ENCODE measurements at places on chromosomes 7 and 10.

DNA sequence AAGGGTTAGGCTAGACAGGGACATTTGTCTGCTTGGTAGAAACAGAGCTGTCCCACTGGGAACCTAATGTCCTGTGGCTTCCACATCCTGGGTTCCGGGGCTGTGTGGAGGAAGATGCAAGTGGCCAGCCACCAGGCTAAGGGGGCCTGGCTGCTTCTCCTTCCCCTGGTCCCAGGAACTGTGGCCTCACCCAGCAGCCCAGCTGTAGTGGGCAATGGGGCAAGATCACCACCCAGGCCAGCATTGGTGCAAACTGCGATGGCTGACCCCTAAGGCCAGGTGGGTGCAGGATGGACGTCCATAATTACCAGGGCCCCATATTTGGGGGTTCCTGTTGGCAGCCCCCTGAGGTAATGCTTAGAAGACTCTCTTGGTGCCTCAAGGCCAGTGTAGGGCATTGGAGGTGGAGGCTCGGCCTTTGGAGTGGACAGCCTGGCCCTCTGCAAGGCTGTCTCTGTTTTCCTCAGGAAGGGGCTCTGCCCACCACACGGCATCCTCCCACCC is 226.7 kb downstream of the TCF7L2 start:
- ATAC-seq = no peak

GRCh38 chr7:92797693-92798092 is 38.7 kb downstream of the CDK6 start:
- ATAC-seq = peak; percentile 39

- no peak for ATAC-seq
Observed at GRCh38 chr10:78307576-78307975, 273.9 kb downstream of the RPS24 start.

DNA sequence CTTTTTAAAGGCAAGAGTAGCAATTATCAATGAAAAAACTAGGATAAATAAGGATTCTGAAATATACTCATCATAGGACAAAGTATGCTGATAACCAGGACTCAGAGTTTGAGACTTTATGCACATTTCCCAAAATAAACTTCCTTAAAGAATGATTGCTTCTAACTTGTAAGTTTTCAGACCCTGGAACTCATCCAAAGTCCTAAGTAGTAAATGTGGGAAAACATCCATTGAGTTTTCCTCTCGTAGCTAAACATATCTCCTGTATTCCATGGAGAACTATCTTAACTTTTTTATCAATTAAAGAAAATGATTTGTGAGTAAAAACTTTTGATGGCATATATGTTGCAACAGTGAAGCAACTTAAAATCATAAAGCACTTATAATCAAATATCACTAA is 285.2 kb upstream of the KLF6 start:
- ATAC-seq = no peak

- ATAC-seq = peak; percentile 45
Observed at GRCh38 chr10:15325243-15325943, 45.7 kb downstream of the FAM171A1 start.

DNA sequence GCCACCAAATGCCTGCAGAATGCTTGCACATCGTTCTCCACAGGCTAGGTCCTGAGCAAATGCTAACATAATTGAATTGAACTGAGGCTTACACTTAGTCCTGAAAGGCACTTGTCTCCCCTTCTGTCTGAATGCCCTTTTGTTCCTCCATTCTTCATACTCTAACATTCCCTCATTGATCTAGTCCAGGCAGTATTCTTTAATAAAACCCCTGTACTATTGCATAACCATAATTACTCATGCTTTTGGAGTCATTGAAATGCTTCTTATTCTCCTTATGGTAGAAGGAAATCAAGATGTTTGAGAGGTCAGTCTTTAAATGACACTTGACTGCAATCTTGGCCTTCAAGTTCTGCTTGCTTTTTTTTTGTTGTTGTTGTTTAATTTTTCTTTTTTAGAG is 7.1 kb downstream of the PI4K2A start:
- ATAC-seq = no peak

Measured in SK-N-SH treated with all-trans-retinoic acid at 6 μM for 48 hours (cell line).